Caco-2 (cell line): ENCODE measurements at places on chromosomes 5 and 9. TPM values are rescaled to one million over a fixed set of nuclear protein-coding genes. Genes with fewer than 3 reads are reported as not detected.

DNA sequence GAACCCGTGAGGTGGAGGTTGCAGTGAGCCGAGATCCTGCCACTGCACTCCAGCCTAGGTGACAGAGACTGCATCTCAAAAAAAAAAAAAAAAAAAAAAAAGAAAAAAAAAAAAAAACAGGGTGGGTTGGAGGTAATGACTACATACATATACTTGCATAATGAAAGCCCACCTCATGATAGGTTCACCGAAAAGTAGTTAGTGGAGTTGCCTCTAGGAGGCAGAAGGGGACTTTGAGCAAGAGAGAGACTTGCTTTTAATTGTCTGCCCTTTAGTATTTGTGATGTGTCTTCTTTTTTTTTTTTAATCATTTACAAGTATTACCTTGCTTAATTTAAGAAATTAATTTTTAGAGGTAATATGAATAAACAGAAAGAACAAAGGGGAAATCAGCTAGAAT is 99.8 kb downstream of the PPARGC1B start:
- DNase-seq, result no peak

DNA sequence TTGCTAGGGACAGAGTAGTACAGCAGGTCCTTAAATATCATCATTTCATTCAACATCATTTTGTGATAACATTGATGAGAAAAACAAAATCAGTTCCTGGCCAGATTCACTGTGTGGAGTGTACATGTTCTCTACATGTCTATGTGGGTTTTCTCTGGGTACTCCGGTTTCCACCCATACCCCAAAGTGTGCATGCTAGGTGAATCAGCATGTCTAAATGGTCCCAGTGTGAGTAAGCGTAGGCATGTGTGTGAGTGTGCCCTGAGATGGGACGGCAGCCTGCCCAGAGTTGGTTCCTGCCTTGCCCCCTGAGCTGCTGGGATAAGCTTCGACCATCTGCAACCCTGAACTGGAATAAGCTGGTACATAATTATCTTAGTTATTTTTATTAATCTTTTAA is 16.5 kb upstream of the GLIS3 start:
- DNase-seq, result no peak

DNA sequence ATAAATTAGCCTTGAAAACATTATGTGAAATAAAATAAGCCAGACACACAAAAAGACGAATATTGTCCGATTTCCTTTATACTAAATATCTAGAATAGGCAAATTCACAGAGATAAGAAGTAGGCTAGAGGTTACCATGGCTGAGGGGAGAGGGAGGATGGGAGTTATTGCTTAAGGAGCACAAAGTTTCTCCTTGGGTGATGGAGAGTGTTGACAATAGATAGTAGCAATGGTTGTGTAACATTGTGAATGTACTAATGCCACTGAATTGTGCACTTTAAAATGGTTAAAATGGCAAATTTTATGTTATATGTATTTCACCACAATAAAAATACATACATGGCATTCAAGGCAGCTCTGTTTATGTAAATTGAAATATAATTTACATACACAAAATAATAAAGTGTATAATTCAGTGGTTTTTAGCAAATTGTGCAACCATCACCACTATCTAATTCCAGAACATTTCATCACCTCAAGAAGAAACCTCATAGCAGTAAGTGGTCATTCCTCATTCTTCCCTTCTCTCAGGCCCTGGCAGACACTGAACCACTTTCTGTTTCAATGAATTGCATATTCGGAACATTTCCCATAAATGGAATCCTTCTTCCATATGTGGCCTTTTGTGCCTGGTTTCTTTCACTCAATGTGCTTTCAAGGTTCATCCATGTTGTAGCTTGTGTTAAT is 59.2 kb downstream of the NDST1 start:
- DNase-seq, result peak; percentile 54

- no peak for DNase-seq
Measured at GRCh38 chr5:154101184-154101583, 62.4 kb downstream of the MFAP3 start.

DNA sequence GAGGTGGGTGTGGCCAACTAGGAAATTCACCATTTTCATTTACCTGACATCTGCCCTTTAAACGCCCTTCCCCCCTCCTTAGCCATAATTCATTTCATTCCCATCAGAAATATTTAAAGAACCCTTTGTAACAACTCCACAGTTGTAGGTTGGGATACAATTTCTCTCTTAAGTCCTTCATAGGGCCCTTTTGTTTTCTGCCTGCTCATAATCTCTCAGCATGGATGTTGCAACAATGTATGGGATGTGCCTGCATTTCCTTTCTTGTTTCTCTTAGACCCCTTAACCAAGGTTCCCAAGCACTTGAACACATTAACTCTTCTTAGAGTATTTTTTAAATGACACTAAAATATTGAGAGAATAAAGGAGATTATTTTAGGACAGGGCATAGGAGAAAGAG is 51.7 kb upstream of the MYO10 start:
- no peak for DNase-seq

GRCh38 chr9:104206766-104207165 is 112.7 kb downstream of the SMC2 start:
- DNase-seq, result no peak

- DNase-seq, result no peak
Measured at GRCh38 chr5:150659360-150660107, 1.5 kb upstream of the MYOZ3 start.

GRCh38 chr9:7139886-7140285 is 382.1 kb downstream of the KDM4C start:
- DNase-seq, result no peak

DNA sequence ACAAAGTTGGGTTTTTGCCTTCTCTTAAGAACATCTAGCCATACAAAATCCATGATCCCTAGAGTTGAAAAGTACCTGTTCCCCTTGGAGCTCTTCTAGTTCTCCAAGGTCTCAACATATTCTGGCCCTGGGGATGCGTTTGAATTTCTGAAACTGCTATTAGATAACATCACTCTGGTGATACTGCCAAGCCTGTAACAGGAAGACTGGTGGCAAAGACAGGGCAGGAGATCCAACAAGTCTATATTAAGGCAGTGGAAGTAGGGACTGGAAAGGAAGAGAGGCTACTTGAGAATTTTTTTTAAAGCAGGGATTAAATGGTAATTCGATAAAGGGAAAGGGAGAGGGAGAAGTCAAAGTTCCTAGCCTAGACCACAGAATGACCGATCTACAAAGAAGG is 211.5 kb downstream of the TSSK1B start:
- no peak for DNase-seq

- no peak for DNase-seq
Measured at GRCh38 chr9:77449240-77450084, 198.7 kb downstream of the GNA14 start.

DNA sequence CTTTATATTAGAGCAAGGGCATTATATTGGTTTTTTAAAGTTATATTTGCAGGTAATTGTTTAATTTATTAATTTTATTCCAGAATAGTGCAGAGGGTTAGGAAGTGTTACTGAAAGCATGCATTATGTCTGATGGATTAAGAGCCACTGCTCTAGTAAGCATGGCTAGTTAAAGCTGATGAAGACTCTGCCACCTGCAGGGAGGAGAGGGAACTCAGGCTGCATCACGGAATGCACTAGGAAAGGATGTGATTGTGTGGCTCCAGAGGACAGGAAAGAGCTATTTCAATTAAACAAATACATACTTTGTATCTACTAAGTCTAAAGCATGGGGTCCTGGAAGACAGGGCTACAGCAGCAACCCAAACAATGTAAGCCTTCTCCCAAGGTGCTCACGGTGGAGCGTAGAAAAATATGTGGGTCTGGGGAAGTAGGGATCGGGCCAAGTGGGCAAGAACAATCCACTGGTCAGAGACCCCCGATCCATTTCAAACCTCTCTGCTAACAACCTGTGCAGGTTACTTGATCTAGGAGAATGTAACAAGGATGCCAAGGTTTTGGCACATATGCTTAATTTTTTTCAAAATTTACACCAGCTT is 15.3 kb upstream of the GRXCR2 start:
- DNase-seq, result peak; percentile 70

DNA sequence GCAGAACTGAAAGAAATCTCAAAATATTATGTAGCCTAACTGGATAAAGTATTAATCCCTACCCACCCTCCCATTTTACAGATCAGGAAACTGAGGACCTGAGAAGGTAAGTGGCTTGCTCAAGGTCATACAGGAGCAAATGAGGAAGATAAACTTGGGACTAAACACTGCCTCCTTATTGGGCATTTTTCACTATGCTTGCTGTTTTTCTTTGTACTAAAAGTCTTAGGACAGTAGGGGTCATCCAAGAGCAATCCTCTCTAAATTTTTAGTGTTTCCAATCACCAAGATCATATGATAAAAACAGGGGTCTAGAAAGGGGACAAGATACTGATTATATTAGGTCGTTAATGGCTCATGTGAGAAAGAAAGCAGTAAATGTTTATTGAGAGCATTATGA is 80.8 kb downstream of the RORB start:
- DNase-seq, result no peak

DNA sequence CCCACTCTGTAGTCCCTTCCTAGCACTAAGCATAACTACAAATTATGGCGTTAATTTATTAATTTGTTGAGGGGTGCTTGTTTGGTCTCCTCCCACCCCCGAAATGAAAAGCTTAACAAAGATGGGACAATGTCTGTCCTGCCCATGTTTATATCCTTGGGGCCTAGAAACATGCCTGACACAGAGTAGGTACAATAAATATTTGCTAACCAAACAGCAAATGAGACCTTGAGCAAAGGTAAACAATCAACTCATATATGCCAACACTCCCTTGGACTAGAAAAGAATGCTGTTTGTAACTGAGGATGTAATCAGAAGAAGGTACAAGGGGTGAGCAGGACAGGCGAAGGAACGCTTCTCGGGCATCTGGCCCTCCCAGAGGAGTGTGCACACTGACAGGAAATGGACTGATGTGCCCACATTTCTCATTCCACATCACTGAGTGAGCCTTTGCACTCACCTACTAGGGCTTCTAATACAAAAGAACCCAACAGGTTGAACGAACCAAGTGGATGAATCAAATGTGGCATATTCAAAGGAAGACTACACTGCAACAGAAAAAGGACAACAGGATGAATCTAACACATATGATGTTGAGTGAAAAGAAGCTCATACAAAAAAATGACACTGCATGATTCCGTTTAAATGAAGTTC is 66.8 kb downstream of the MED27 start:
- DNase-seq, result no peak

- no peak for DNase-seq
Measured at GRCh38 chr5:54242297-54242696, 68.1 kb downstream of the ARL15 start.

DNA sequence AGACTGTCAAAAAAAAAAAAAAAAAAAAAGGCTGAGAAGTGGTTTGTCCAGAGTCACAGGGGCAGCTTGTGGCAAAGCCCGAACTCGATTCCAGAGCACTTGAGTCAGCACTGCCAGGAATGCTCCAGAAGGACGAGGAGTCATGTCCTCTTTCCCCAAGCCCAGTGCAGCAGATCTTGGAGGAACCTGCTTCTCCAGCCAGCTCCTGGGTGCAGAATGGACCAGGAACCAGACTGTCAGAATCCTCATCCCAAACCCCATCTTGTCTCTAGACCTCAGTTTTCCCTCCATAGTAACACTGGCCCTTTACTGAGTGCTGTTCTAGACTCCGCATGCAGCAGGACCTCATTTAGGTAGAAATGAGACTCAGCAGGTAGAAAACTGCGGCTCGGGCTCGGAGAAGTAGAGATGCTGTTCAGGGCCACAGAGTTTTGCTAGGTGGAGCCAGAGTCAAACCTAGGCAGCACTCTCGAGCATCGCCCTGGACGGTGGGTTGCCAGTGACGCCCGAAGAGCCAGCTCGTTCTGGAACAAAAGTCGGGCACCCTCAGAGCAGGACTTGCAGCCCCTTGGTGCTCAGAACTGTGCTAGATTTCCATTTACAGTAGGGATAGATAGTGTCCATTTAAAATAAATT is 15.4 kb downstream of the CD74 start:
- no peak for DNase-seq

- DNase-seq, result no peak
Measured at GRCh38 chr9:91896513-91897121, 53.4 kb downstream of the ROR2 start.

GRCh38 chr9:80025796-80026520 is 454.2 kb downstream of the TLE4 start:
- DNase-seq, result no peak

DNA sequence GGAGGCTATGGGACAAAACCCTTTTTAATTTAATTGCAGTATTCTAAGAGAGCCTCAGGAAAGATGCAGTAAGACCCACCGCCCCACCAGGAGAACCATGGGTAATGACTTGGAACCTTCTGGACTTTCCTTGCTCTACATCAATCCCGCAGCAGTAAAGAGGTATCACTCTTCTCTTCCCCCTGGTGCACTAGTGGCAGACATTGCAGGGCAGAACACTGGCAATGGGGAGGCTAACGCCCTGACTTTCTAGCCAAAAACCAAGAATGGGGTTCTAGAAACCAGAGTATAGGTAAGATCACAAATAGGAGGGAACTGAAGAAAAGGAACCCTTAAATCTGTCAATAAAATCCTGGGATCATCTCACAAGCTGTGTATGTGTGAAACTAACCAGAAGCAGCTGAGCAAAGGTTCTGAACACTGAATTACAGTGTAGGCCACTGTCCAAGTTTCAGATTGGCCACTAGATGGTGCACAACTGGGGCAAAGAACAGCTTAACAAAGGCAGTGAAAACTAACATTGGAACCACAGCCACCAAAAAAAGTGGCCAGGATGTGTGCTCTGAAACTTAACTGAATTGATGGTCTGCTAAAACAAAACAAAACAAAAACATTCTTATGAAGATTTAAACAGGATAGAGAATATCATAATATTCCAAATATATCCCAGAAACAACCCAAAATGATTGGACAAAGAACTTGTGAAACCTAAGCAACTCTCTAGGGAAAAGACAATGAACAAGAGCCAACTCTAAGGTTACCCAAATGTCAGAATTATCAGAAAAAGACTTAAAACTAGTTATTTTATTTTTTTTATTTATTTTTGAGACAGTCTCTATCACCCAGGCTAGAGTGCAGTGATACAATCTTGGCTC is 6.6 kb upstream of the FAM151B start:
- peak; percentile 53 for DNase-seq

- no peak for DNase-seq
Measured at GRCh38 chr5:150377964-150378694, 20.6 kb downstream of the TCOF1 start.

SLC6A19 gene
- 0.29 and 0.32 TPM in 2 replicates for total RNA-seq

CCL19 gene
- not detected in 2 replicates for total RNA-seq

SAXO1 gene
- 0.20 TPM in 1 of 2 replicates, not detected in the other for total RNA-seq

SLC35D2 gene
- 77.5 and 81.0 TPM in 2 replicates for total RNA-seq

DMRTA1 gene
- total RNA-seq, result 0.07 and 0.14 TPM in 2 replicates

AGXT2 gene
- total RNA-seq, result 0.21 TPM in 1 of 2 replicates, not detected in the other

INPP5E gene
- 18.6 and 20.0 TPM in 2 replicates for total RNA-seq

PDE8B gene
- total RNA-seq, result 0.86 and 1.9 TPM in 2 replicates

CER1 gene
- total RNA-seq, result not detected in 2 replicates

SYK gene
- total RNA-seq, result 4.6 and 5.3 TPM in 2 replicates

GPX8 gene
- total RNA-seq, result 18.8 and 18.9 TPM in 2 replicates
